ENCODE measurements at places on chromosomes 6 and 20.

DNA sequence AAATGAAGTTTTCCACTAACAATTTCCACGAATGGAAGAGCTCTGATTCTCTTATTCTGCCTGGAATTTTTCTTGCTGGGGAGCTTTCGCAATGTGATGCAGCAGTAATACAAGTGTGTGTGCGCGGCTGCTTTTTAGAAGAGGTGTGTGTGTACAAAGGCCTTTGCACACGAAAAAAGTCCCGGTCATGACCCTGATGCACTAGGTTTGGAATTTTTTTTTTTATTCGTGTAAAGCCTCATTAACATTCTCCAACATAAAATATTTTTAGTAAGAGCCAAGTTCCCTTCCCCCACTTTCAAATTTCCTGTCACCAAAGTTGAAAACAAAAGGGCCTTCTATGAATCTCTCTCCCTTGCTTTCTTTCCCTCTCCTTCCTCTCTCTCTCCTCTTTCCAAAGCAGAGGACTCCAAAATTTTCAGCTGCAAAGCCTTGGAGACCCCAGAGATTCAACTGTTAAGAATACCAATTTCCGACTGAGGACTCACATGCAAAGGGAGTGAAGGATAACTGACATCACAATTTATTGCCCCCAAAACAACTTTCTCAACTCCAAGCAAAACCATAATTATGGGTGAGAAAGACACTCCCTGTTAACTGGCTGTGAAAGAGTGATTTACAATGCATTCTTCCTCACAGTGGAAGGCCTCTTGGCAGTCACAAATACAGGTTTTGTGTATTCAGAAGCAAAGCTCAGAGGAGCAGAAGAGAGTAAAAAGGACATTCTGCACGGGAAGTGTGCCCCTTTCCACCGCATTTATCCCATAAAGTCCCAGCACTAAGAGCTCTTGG is 421.2 kb upstream of the JARID2 start:
- DNase-seq: no peak

DNA sequence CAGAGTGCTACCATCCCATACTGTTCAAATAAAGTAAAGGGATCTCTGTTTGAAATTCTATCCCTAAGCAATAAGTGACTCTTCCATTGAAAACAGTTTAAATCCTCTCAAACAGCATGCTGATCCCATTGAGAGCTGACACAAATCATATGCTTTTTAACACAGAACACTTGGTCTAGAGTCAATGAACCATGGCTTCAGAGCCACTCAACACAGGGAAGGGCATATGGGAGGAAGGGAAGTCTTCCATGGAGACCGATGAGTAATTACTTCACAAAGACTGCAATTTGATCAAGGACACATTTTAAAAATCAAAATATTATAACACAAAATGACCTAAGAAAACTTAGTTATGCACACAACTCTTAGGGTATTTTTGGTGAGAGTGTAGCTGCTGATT is 1073.0 kb upstream of the MAP3K7 start:
- no peak for DNase-seq

- DNase-seq: no peak
Measured at GRCh38 chr6:170005665-170006064, 254.2 kb downstream of the ERMARD start.

GRCh38 chr20:58054082-58054779 is 174.2 kb downstream of the ANKRD60 start:
- no peak for DNase-seq

DNA sequence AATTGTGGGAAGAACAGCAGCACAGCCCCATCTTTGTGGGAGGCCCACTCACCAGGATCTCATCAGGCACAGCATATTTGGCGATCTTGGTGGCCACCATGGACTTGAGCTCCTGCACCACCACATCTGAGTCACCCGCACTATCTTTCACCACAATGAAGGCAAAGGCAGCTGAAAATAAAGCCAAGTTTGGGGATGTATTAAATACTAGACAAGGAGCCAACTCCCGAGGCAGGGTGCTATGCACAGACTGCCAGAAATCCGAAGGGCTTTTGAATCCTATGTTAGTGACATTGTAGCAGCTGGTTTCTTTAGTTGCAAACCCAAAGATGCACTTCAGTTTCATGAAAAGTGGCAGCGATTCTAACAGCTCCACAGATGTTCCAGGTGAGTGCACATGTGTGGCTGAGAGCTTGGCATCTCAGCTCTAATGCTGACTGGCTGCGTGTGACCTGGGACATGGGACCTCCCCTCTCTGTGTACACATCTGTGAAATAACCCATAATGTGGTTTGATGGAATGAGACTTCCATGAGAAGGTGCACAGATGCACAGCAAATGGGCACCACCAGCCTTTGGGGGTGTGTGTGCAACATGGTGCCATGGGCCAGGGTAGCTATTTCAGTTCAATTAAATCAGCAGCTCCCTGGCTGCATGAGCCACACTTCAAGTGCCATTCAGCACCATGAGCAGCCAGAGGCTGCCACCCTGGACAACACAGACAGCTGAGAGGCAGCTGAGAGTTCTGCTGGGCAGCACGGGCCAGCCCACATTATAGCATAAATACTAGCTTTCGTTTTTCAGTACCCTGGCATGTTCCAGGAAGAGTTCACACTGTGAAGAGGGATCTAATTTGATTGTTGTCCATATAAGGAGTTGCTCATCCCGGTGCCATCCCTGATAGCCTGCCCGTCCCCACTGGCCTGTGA is 16.9 kb upstream of the APMAP start:
- DNase-seq: no peak

DNA sequence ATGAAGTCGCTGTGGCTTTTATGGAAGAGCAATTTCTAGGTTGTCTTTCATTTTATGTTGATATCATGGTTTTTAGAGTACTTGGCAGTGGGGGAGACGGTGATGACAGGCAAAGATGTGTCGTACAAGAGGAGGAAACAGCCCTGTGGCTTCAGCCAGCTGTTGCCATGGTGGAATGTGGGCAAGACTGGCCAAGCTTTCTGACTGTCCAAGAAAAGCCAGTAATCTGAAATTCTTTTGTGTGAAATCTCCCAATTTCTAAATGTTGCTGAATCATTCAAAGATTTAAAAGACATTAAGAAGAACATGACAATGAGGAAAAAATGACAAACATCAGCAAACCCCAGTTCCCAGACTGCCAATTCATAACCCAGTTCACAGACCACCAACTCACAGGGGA is 23.1 kb downstream of the PFDN4 start:
- DNase-seq: no peak

DNA sequence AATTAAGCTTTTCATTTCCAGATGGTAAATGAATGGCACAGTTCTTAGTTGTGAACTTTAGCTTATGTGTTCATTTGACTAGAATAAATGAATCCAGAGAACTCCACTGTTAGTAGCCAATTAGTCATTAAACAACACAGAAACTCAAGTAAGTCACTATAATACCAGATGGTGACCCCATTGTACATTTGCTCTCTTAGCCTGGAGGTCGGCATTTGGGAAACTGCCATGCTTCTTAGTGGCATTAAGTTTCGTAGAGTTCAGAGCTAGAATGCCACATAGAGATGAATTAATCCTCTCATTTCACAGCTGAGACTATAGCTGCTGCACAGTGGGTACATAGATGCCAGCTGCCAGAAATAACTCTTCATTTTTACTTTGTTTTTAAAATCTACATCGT is 10.8 kb upstream of the DTNBP1 start:
- DNase-seq: no peak

DNA sequence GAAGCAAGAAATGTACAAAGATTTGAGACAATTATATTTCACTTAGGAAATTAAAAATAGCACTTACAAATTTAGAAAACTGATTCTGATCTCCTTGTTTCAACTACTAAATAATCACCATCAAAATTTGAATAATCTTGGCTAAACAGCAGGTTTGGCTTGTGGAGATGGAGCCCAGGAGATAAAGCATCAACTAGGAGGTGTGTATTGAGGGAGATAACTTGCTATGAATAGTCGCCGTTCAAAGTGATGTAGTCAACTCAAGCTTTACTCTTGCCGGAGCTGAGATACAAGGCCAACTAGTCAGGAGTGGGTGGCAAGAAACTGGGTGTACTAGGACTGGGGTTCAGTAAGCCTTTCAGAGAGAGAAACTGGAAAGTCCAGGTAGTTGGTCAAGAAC is 117.7 kb downstream of the TRMT11 start:
- DNase-seq: no peak

- DNase-seq: no peak
Measured at GRCh38 chr6:144809120-144809519, 524.0 kb downstream of the UTRN start.

GRCh38 chr6:81708113-81708699 is 44.3 kb downstream of the TENT5A start:
- no peak for DNase-seq

- no peak for DNase-seq
Measured at GRCh38 chr20:57910716-57911115, 200.9 kb upstream of the PMEPA1 start.

GRCh38 chr6:79824202-79824601 is 123.2 kb downstream of the ELOVL4 start:
- DNase-seq: no peak

- DNase-seq: no peak
Measured at GRCh38 chr20:1927217-1927616, 32.0 kb downstream of the SIRPA start.

GRCh38 chr20:15699431-15700146 is 873.7 kb downstream of the KIF16B start:
- no peak for DNase-seq

DNA sequence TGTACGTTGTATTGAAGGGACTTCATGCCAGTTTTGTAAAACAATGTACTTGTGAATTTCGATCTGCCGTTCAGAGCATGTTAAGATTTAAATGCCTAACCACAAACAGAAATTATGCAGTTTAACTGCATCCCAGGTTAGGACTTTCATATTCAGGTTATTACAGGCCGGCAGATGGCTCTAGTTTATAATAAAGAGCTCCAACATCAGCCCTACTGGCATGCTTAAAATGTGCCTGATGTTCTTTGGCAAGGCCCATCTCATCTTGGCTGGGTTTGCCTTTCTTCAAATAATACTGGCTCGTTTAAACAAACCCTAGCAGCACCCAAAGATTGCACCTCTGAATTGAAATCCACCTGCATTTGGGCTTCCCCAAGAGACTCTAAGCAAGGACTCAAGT is 169.3 kb upstream of the RIN2 start:
- no peak for DNase-seq

DNA sequence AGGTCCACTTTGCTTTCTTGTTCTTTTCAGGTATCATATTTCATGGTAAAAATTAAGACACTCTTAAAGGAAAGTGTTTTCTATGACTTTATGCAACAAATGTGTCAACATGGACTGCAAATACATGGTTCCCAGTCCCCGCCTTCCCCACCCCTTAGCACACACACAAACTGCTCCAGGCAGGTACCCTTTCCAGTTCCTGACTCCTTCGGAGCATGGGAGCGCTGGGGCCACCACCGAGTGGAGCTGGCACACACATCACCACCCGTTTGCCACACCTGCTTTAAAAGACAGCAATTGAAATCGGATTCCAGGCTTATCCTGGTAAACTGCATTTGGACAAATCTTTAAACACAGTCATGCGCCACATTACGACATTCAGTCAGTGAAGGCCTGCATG is 22.2 kb downstream of the RNASET2 start:
- DNase-seq: no peak

DNA sequence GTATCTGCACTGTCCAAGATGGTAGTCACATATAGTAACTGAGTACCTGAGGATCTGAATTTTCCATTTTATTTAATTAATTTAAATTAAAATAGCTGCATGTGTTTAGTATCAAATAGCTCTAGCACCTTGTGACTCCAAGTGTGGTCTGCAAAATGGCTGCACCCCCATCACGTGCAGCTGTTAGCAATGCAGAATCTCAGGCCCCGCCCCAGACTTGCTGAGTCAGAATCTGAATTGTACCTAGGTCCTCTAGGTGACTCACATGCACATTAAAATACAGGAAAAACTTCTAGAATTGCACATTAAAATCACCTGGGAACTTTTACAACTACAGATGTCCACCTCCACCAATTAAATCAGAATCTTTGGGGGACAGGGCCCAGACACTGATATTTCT is 19.2 kb upstream of the FAM83C start:
- DNase-seq: no peak

GRCh38 chr20:62580733-62581132 is 61.6 kb upstream of the SLCO4A1 start:
- no peak for DNase-seq

- no peak for DNase-seq
Measured at GRCh38 chr20:8787090-8787489, 281.8 kb upstream of the PLCB4 start.

DNA sequence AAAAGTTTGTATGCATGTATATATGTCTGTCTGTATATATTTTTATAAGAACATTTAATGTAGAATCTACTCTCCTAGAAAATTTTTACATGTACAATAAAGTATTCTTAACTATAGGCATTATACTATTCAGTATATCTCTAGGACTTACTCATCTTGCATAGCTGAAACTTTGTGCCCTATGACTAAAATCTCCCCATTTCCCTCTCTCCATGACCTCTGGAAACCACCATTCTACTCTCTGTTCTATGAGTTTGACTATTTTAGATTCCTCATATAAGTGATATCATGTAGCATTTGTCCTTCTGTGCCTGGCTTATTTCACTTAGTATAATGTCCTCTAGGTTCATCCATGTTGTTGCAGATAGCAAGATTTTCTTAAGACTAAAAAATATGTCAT is 205.1 kb upstream of the SMLR1 start:
- no peak for DNase-seq

GRCh38 chr6:34585108-34585507 is 29.0 kb upstream of the SPDEF start:
- no peak for DNase-seq

- no peak for DNase-seq
Measured at GRCh38 chr20:8221887-8222419, 89.9 kb downstream of the PLCB1 start.

- DNase-seq: no peak
Measured at GRCh38 chr20:44104798-44105517, 82.0 kb downstream of the JPH2 start.

DNA sequence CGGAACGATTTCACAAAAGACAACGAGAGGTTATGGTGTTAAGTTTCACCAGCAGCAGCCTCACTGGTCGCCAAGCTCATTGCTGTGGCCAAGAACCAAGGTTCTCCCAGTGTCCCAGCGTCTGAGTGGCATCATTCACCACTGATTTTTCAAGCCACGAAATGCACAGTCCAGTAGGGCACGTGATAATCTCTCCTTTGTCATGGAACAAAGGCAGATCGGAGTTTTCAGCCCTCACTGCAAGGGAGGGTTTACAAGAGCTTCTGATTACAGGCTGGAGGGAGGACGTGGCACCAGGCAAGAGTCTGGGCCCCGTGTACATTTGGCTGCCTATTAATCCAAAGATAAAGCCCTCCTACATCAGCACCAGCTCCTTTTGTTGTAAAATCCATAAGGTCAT is 2.0 kb downstream of the CD24 start:
- no peak for DNase-seq

DNA sequence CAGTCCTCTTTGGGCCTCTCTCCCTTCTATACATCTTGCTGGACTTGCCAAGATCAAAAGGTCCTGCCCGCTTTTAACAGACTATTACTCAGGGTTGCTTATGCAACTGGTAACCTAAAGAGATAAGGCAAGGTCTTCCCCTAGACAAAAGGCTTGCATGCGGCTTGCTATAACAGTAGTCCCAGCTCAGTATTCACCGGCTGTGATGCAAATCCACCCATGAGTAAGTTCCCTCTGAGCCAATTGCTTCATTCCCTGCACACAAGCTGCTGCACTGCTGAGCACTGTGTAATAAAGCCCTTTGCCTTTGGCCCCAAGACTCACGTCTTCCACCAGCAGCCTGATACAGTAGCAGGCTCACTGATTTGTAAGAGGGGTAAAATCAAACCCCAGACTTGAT is 363.8 kb downstream of the PRKN start:
- no peak for DNase-seq

GRCh38 chr20:45047581-45048119 is 53.3 kb downstream of the KCNS1 start:
- no peak for DNase-seq
